ENCODE measurements at places on chromosomes 12 and 14.

DNA sequence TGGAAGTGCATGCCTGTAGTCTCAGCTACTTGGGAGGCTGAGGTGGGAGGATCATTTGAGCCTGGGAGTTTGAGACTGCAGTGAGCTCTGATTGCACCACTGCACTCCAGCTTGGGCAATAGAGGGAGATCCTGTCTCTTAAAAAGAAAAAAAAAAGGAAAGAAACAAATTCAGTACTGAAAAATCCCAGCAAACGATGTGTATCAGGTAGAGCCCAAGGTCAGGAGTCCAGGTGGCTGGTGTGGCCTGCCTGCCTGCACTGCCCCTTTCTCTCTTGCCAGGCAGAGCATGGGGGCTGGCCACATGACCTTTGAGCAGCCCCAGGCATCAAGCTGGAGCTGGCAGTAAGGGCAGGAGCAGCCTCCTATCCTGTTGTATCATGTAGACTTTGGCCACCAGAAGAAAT, 31.8 kb downstream of the ELK3 start:
- DNase-seq: no peak

GRCh38 chr12:92442782-92443181, 260.0 kb upstream of the PLEKHG7 start:
- DNase-seq: no peak

GRCh38 chr14:76262641-76263040, 110.9 kb downstream of the GPATCH2L start:
- DNase-seq: no peak

DNA sequence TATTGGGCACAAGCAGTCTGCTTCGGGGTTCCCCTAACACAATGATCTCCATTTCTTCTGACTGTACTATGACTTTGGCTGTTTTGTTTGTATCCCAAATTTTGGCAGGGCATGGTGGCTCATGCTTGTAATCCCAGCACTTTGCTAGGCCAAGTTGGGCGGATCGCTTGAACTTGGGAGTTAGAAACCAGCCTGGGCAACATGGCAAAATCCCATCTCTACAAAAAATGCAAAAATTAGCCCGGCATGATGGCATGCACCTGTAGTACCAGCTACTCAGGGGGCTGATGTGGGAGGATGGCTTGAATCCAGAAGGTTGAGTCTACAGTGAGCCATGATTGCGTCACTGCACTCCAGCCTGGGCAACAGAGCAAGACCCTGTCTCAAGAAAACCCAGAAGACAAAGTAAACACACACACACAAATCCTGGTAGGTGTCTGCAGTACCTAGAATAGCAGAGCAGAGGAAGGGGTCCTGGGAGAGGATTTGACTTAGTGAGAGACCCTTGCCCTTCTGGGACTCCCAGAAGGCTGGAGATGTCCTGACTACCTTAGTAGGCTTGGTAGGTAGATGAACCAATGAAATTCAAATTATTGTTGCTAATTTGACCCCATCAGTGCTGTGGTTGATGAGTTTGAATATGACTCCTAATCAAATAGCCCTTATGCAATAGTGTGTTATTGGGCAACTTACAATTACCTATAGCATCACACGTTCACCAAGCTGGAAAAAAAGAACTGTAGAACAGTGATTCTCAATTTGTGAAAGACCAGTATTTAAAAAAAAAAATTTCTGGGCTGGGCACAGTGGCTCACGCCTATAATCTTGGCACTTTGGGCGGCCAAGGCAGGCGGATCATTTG, 6.8 kb upstream of the AEBP2 start:
- no peak for DNase-seq

DNA sequence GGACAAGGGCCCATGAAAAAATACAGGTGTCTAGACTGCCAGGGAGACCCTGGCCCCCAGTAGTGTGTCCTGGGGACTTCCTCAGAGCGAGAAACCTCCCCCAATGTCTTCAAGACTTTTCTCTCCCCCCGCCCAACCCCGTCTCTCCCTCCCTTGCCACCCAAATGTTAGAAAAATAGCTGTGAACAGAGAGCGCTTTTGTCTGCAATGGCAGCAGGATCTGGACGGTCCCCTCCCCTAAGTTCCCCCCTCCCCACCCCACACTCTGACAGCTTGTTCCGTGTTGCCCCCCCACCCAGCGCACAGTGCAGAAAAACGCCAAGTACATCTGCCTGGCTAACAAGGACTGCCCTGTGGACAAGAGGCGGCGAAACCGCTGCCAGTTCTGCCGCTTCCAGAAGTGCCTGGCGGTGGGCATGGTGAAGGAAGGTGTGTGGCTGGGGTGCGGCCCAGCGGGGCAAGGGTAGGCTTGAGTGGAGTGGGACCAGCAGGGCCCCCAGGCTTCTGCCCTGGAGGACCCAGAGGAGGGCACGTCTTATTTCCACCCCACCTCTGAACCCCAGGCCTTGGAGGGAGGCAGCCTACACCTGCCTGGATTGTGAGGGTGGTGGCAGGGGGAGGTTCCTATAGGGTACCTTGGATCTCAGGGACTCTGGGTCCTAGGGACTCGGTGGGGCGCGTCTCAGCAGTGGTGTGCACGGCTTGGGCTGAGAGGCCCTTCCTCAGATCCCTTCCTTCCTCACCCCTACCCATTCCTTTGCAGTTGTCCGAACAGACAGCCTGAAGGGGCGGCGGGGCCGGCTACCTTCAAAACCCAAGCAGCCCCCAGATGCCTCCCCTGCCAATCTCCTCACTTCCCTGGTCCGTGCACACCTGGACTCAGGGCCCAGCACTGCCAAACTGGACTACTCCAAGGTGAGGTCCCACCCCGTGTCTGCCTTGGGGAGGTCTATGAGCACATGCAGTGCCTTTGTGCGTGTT, 4.8 kb downstream of the NR4A1 start:
- peak; percentile 44 for DNase-seq

DNA sequence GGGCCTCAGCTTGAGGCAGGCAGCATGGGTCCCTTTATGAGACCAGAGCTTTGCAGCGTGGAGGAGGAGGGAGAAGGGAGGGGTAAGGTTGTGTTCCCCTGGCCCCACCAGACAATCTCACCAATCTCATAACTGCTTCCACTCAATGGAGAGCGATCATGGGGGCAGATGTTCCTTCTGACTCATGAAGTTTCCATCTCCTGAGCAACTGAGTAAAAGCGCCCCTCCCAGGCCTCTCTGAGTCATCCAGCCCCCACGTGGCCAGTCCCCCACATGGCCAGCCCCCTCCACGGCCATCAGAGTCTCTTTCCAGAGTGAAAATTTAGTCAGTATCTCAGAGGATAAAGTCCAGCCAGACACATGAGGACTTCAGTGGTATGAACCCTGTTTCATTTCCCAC, 39.2 kb upstream of the PLXNC1 start:
- DNase-seq: no peak

DNA sequence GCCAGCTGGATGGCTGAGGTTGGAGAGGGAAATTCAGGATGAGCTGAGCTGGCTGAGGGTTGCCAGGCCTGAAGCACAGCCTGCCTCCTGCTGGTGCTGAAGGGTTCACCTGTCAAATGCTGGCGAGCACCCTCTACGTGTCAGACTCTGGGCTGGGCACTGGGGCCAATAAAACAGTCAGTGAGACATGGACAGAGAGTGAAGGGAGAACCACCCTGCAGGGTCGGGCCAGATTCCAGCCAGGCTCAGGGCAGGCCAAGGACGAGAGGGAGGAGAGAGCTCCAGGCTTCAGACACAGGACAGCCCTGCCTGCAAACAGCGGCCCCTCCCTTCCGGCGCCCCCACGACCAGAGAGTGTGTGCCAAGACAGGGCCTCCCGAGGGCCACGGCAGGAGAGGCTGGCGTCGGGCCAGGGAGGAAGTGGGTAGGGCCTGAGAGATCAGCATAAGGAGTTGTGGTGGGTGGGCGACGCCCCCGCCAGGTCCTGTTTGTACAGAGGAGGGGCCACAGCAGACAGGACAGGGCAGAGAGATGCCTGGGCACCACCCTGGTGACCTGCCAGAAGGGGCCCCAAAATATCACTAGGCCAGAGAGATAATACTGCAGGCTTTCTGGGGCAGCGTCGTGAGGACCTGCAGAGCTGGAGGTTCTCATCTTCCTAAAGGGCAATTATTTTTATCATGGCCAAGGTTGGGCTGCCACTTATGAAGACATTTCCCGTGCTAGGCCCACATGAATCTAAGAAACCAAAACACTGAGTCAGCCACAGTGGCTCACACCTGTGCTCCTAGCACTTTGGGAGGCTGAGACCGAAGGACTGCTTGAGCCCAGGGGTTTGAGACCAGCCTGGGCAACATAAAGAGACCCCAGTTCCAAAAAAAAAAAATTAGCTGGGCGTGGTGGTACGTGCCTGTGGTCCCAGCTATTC, 73.1 kb upstream of the GPR68 start:
- peak; percentile 73 for DNase-seq

DNA sequence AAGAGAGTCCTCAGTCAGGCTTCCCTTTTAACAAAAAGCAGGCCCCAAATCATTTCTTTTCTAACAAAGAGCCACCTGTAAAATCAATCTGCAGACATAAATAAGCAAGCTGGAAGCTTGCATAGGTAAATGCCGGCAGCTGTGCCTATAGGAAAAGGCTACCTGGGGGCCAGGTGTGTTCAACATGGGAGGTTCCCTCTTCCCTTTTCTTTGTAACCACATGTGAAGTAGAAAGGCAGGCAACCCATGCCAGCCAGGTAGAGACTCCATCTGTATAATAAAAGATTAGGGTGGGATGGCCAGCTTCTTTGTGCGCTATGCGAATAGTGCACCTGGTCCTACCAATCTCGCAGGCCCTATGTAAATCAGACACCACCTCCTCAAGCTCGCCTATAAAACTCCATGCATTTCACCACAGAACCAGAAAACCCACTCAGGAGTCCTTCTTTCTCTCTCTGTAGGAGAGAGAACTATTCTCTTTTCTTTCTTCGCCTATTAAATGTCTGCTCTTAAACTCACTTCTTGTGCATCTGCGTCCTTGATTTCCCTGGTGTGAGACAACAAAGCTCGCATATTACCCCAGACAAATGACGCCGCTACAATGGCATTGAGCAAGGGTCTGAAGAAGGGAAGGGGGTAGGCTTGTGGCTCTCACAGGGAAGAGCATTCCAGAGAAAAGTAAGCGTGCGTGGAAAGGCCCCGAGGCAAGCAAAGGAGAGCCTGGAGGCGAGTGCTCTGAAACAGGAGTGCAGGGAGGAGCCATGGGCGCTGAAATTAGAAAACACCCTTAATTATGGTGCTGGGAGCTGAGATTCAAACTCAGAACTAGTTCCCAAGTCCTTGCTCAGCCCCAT, 67.2 kb downstream of the TTC9 start:
- no peak for DNase-seq

DNA sequence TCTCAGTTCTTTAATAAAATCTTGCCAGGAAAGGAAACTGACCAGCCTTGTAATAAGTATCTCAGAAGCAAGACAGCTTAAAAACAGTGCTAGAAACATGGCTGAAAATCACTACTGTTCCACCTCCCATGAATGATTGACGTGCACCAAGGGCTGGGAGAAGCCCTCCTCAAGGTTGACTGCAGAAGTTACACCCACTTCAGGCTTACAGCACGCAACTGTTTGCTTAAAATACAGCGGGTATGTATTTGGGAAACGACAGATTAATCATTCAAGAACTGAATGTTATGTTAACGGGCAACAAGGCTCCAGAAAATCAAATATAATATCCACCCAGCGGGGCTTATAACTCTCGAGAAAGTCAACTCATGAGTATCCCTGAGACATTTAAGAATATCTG, 22.1 kb downstream of the PRKD1 start:
- DNase-seq: no peak

DNA sequence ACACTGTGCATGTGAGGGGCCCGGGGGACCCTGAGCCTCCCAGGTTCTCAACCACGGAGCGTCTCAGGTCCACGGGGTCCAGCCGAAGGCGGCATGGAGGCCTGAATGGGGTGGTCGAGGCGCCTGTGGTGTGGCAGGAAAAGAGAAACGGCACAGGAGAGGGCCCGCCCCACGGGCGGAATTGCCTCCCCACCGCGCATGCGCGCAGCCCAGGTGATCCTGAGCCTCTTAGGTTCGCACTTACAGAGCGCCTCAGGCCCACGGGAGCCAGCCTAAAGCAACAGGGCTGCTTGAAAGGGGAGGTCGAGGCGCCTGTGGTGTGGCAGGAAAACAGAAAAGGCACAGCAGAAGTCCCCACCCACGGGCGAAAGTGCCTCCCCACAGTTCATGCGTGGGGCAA, 311.0 kb downstream of the ALG10 start:
- DNase-seq: no peak

DNA sequence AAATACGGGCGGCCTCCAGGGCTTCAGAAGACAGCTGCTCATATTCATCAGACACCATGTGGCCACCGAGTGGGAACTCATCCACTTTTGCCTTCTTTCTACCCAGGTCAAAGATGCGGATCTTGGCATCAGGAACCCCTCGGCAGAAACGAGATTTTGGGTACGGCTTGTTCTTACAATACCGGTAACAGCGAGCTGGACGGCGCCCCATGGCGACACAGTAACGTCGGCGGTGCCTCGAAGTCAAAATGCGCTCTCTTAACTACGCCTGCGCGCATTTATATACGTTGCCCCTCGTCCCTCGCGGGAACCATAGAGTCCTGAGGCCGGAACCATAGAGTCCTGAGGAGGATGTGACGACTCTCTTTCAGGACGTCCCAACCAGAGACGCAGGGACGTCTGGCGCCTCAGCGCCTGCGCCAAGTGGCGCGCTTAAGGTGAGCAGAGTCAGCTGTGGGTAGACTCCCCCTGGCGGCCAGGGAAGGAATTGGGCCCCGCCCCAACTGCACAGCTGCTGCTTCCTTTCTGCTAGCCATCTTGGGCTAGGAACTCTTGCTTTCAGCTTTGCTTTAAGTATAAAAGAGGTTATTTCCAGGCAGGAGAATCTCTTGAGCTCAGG, at the start of gene RPL10L:
TSS of gene RPL10L (minus strand) at position 256 of the 619 bp plus-strand sequence. CDS start at position 211, 45 bp downstream.
- DNase-seq: no peak

GRCh38 chr14:72024504-72024903, 92.3 kb downstream of the RGS6 start:
- no peak for DNase-seq

GRCh38 chr14:53124786-53125185, 28.3 kb downstream of the DDHD1 start:
- no peak for DNase-seq

DNA sequence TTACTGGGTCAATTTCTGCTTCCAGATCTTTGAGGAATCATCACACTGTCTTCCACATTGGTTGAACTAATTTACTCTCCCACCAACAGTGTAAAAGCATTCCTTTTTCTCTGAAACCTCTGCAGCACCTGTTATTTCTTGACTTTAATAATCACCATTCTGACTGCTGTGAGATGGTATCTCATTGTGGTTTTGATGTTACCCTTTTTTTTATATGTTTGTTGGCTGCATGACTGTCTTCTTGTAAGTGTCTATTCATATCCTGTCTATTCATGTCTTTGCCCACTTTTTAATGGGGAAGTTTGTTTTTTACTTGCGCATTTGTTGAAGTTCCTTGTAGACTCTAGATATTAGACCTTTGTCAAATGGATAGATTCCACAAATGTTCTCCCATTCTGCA, 324.9 kb downstream of the NAV3 start:
- DNase-seq: no peak

- no peak for DNase-seq
Measured at GRCh38 chr14:68625366-68626090, 167.3 kb downstream of the ZFP36L1 start.

DNA sequence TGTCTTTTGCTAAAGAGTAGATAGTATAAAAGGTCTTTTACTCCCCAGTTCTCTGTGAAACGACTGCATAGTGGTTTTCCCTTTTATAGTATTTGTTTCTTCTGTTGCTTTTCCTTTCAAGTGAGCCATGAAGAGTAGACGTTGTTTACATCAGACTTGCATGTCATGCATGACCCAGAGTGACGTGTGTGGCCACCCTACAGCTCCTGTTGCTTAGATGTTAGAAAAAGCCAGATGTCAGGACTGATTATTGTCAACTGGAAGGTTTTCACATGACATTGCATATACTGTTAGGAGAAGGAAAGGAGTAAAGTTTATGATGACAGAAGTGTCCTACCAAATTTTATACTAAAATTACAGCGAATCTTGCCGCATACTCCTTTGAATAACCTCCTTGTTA, 1.3 kb upstream of the RD3L start:
- DNase-seq: no peak

- no peak for DNase-seq
Measured at GRCh38 chr14:104075530-104076151, 9.9 kb upstream of the ASPG start.

All from activated CD4-positive, alpha-beta T cell treated with anti-CD3 and anti-CD28 coated beads, Interleukin-2, amount 50 U/mL, for 1 hour (primary cell).